ENCODE measurements at places on chromosomes 2 and 18.

DNA sequence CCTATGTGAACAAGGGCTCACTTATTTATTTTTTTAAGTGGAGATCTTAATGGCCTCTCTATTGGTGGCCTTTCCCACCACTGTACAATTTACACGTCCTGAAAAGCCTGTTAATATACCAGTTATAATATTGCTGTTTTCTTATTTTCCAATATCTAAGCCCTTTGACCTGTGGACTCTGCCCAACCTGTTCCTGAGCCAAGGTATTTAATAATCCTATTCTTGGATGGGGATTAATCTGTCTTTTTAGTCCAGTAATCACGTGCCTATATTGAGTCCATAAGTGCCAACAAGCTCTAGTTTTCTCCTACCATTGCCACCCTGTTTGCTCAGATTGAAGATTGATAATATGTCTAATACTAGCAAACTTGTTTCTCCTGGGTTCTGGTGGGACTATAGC lies 42.7 kb downstream of the MBD5 start:
- DNase-seq = no peak

DNA sequence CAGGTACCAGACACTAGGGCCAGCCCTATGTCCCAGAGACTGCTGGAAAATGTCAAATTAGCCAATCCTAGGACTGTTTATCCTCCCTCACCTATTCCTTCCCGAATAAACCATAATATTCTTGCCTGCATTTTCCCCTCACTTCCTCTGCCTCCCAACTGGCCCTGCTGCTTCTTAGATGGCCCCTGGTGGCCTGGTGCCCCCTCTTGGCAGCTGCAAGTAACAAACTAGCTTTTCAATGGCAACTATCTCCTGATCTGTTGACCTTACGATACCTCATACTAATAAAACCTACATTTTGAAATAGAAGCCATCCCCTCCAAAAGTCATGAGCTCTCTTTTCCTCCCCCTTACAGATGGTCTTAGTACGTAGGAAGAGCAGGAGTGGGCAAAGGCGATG lies 132.0 kb downstream of the ALPK2 start:
- DNase-seq = no peak

DNA sequence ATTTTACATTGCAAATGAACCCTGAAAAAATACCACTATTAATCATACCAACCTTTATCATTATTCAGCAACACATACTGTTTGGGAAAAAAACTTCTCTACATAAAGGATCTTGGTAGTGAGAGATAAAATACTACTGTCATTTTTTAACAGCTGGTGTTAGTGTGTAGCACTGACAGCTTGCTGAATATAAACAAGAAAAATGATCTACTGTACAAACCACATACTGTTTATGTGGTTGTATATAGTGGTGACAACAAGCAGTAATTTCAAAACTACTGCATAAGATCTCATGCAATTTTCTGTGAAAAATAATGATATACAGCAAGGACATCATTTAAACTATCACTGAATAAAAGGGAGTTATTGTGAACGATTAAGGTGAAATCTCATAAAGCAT lies 601.2 kb downstream of the LRP1B start:
- DNase-seq = no peak

DNA sequence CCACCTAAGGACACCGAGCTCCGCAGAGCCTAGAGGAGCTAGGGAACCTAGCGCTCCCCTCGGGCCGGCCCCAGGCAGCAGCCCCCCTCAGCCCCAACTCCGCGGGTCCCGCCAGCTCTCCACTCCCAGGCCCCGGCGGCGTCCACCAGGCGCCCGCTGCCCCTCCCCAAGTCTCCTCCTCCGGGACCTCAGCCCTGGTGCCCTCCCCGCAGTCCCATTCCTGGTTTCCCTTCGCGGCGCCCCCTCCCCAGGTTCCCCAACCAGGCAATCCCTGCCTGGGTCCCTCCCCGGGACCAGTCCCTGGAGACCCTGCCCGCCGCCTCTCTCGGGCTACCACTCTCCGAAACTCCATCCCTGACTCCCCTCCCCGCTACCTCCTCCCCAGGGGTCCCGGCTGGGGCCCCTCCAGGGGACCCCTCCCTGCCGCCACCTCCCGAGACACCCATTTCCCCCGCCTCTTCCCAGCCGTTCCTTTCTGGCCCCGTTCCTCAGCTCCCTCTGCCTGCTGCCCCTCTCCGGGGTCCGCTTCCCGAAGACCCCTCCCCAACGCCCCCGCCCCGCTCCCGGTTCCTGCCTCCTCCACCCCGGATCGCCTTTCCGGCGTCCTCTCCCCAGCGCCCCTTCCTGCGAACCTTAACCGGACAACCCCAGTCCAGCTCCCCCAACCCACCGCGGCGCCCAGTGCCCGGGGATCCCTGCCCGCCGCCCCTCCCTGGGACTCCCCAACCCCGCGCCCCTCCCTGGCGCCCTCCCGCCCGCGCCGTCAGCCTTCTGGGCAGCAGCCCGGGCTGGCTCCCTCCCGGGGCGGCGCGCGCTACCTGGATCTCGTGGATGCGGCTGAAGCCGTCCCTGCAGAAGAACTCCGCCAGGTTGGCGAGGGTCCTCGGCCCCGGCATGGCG lies 678 bp downstream of the CYP27C1 start:
- no peak for DNase-seq

- no peak for DNase-seq
These were observed 17.1 kb upstream of the NR4A2 start for GRCh38 chr2:156349605-156350004.
